ENCODE measurements at places on chromosomes 7 and 10.
A peak's percentile ranks its signal among the peaks of the same experiment; 100 is the strongest.

- DNase-seq = no peak
Observed at GRCh38 chr7:107196834-107197610, 28.2 kb downstream of the HBP1 start.

GRCh38 chr7:78175330-78176100 is 376.9 kb downstream of the PHTF2 start:
- no peak for DNase-seq

GRCh38 chr7:104775531-104775930 is 238.5 kb upstream of the KMT2E start:
- no peak for DNase-seq

- DNase-seq = no peak
Observed at GRCh38 chr10:76881477-76882220, 756.0 kb downstream of the KCNMA1 start.

- no peak for DNase-seq
Observed at GRCh38 chr7:18445916-18446520, 49.5 kb upstream of the HDAC9 start.

DNA sequence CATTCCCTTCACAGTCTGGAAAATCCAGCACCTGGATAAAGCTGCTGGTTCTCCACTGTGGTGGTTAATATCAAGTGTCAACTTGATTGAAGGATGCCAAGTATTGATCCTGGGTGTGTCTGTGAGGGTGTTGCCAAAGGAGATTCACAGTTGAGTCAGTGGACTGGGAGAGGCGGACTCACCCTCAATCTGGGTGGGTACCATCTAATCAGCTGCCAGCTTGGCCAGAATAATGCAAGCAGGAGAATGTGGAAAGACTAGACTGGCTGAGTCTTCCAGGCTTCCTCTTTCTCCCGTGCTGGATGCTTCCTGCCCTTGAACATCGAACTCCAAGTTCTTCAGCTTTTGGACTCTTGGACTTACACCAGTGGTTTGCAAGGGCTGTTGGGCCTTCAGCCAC is 48.4 kb downstream of the C10orf143 start:
- DNase-seq = no peak

GRCh38 chr10:5840314-5841307 is 27.4 kb upstream of the GDI2 start:
- peak; percentile 15 for DNase-seq

GRCh38 chr10:55500931-55501559 is 700.0 kb upstream of the PCDH15 start:
- DNase-seq = no peak

- DNase-seq = no peak
Observed at GRCh38 chr10:94902570-94902969, 35.9 kb upstream of the CYP2C9 start.

- DNase-seq = no peak
Observed at GRCh38 chr10:24208661-24209431, at the start of gene KIAA1217. Gene KIAA1217, plus strand, starts transcription at chr10:24209138. Its CDS starts 56 bp downstream, at chr10:24209194.

GRCh38 chr10:77696584-77696983 is 59.0 kb upstream of the KCNMA1 start:
- no peak for DNase-seq

DNA sequence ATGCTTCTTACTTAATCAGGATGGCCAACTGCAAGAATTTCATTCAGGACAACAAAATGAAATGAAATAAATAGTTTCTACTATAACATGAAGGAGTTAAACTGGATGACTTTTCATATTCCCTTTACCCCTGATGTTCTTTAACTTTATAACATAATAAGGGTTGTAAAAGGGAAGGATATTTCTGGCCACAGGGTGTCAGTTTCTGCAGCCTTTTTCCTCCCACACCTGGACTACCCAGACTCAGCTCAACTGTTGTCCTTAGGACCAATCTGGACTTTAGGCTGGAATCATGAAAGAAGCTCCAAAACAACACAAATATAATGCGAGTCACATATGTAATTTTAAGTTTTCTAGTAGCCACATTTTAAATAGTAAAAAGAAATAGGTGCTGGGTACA is 43.4 kb downstream of the PRPS1L1 start:
- no peak for DNase-seq

GRCh38 chr7:151448261-151449252 is 8.6 kb upstream of the CRYGN start:
- DNase-seq = peak; percentile 61

- DNase-seq = no peak
Observed at GRCh38 chr10:96632974-96633710, 46.3 kb upstream of the TM9SF3 start.

- DNase-seq = no peak
Observed at GRCh38 chr7:138838166-138838565, 40.2 kb upstream of the ATP6V0A4 start.

- no peak for DNase-seq
Observed at GRCh38 chr10:119248681-119249080, 41.3 kb downstream of the GRK5 start.

DNA sequence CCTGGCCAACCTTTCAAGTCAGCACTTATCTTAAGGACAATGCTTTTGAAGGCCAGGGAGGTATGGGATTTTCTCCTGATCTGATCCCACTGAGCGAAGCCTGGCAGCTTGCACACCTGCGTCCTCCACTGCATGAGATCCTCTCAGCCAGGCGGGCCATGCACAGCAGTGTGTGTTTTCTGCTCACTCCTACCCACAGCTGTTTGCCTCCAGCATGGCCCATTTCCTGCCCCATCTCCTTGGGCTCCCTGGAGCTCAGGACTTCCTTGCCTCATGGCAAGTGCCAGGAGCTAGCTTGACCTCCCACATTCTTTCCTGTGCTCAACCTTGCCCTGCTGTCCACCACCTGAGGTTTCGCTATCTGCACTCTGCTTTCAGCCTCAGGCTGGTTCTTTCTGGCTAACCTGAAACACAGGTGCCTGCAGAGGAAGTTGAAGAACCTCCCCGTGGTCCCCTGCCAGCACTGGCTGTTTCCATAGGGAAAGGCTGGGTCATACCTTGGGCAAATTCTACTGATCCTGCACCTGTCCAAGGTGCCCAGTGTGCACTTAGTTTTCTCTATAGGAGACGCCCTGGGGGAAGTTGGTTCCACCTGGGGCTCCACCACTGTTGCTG is 43.9 kb upstream of the EEPD1 start:
- no peak for DNase-seq

DNA sequence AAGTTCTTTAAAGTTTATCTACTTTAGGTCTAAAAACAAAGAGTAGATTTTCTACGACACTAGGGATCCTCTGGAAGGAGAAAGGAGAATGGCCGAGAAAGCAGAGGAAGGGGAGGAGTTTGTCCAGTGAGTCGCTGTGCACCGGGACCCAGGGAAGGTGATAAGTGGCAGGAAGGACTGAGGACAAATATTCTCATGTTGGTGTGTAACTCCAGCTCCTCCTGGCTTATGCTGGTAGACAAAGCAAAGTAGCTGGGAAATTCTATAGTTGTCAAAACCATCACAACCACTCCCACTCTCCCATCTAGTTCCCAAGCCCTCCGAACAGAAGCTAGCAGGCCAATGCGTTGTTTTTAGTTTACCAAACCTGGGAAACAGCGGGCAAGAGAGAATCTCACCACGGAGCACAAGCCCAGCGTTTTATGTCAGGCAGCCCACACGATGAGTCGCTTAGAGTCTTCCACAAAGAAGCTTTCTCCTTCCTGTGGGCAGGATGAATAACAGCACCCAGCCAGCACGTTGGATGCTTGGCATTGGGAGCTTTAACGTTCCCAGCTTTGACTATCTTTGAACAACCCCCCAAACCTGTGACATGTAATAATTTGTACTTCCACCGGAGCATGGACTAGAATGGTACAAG is 32.9 kb upstream of the JCAD start:
- DNase-seq = no peak

DNA sequence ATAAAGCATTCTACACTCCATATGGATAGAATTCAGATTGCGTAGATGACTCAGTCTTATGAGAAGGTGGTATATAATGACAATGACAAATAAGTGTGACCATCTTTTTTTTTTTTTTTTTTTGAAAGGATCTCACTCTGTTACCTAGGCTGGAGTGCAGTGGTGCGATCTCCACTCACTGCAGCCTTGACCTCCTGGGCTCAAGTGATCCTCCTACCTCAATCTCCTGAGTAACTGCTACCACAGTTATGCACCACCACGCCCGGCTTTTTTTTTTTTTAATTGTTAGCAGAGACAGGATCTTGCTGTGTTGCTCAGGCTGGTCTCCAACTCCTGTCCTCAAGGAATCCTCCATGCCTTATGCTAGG is 43.2 kb upstream of the NRP1 start:
- DNase-seq = no peak

DNA sequence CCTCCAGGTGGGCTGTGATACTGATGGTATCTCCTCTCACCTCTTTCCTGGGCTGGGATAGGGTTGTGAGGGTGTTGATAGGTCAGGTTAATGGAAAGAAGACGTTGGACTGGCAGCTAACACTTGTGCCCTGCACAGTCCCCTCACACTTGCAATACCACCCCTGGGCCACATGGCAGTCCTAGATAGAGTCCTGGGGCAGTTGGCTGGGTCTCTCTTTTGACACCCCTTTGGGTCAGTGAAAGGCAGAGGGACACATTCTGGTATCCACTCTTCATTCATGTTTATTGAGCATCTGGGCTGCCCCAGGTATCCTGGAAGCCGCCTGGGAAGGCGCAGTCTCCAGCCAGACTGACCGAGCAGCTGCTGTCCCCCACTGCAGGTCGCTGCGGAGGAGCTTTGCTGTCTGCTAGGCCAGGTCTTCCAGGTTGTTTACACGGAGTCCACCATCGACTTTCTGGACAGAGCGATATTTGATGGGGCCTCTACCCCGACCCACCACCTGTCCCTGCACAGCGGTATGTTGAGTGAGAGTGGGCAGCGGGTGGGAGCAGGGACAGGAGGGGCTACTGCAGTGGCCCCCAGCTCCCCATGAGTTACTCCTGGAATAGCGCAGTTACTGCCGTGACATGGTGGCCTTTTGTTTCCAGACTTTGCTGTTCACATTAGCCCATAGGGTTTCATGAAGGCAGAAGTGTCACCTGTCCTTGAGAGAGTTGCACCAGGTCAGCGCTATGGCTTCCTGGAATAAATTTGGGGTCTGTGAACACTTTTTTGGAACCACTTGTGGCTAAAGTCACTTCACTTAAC is 19.1 kb downstream of the NACAD start:
- DNase-seq = no peak

- DNase-seq = peak; percentile 92
Observed at GRCh38 chr10:88901206-88901983, 21.4 kb downstream of the STAMBPL1 start.

GRCh38 chr10:6364893-6365292 is 162.2 kb downstream of the PFKFB3 start:
- no peak for DNase-seq

DNA sequence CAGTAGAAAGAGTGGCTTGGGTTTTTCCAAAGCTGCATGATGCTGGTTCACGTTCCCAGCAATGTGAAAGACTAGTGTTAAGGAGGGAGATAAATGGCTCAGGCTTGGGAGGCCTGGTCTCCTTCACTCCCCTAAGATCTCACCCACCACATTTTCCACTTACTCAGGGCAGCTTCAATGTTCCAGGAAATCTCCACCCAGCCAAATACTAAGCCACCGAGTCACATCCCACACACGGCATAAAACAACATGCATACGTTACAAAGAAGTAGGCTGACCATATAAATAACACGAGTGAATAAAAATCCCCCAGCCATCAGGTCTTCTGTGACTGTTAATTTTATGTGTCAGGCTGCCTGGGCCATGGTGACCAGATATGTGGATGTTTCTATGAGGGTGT is 303.5 kb downstream of the SFMBT2 start:
- no peak for DNase-seq

- DNase-seq = no peak
Observed at GRCh38 chr10:57891201-57892006, 376.3 kb downstream of the IPMK start.

- DNase-seq = no peak
Observed at GRCh38 chr10:13457958-13458686, 70.7 kb downstream of the BEND7 start.

- no peak for DNase-seq
Observed at GRCh38 chr10:44388641-44389040, 3.7 kb upstream of the CXCL12 start.

GRCh38 chr10:20993389-20993788 is 96.3 kb upstream of the NEBL start:
- DNase-seq = no peak

- no peak for DNase-seq
Observed at GRCh38 chr10:93072713-93073538, 767 bp upstream of the CYP26A1 start.

DNA sequence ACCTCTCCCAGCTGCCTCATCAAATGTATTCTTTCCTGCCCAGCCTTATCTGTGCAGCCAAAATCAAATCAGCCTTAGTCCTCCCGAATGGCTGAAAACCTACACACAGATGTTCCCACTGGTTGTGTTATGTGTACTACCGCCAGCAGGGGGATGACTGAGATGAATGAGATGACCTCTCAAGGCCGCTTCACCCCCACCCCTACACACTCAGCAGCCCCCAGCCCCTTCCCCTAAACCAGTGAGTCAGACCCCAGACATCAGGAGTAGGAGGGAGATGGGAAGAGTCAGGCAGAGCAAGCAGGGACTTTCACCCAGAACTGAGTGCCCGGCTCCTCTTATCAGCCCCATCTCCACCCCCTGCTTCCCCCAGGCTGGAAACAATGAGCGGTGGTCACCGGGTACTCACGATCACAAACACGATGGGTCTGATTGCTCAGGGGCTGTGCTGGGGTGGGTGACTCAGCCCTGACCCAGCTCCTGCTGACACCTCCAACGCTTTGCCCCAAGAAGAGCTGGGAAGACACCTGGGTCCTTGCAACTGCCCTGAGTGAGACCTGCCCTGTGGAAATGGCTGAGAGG is 6.5 kb upstream of the C10orf105 start:
- DNase-seq = peak; percentile 34

DNA sequence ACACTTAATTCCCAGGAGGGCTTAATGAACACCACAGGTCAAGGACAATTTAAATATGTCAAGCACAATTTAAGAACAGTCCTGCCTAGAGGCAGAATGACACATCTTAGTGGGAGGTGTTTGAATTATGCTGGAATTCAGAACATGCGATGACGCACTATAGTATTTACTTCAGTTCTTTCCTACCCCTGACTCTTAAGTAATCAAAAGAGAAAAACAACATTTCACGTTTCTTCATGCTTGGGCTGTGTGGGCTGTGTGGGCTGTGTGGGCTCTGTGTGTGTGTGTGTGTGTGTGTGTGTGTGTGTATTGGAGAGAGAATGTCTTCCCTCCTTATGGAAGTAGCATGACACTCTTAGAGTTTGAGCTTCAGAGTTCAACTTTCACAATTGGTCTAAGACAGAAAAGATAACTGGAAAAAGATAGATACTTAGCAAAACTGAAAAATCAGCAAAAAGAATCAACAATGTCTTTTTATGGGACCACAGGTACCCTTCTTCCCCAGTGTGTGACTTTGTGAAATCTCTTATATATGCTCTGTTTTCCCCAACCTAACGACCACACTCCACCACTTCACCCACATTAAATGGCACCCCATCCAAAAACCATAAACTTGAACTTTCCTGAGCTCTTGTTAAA is 33.7 kb upstream of the CABCOCO1 start:
- DNase-seq = no peak

GRCh38 chr7:122430710-122431109 is 126.2 kb upstream of the FEZF1 start:
- no peak for DNase-seq

DNA sequence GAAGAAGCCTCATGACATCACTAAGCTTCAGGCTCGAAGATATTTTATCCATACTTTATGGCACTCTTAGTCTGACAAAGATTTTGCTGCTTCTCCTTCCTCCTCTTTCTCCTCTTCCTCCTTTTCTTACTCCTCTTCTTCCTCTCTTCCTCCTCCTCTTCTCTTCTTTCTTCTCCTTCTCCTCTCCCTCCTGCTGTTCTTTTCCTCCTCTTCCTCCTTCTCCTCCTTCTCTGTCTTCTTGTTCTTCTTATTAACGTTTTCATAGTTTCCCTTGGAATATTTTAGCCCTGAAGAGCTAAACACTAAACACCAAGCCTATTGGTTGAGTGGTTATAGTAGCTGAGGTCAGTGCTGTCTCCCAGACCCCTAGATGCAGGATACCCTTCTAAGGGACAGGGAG is 137.7 kb downstream of the CREB5 start:
- DNase-seq = no peak
